ENCODE measurements at places on chromosomes 3 and 15. TPM values are rescaled to one million over a fixed set of nuclear protein-coding genes. Genes with fewer than 3 reads are reported as not detected.

Gene ABHD5
- 54.9 TPM for total RNA-seq

Gene AP2M1
- 773 TPM for total RNA-seq

Gene CCR3
- not detected for total RNA-seq

Gene OR5AC2
- not detected for total RNA-seq
